KBM-7 (cell line): ENCODE measurements at places on chromosomes 6 and 20.

- no peak for DNase-seq
These were observed 56.9 kb downstream of the LY86 start for GRCh38 chr6:6645261-6645917.

DNA sequence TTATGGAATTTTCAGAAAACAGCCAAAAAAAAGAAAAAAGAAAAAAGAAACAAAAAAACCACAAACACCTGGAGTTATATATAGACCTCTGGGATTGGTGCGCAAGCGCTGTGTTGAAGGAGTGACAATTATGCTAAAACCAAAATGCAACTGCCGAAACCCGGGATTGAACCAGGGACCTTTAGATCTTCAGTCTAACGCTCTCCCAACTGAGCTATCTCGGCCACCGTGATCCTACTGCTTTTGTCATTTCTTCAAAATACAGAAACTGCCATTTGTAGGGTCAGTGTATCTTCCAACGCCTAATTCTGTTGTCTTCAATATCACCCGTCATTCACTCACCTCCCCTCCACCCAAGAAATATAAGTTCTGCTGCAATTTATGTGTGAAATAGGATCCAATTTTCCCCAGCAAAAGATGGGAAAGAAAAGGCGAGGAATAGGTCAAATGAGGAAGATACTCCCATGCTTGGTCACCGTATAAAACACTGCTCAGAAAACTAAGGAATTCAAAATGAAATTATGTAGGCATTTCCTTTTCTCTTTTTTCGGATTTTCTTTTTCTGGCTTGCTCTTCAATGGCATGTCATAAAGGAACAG, 116.0 kb downstream of the TRIM27 start:
- DNase-seq = peak; percentile 91

- DNase-seq = peak; percentile 95
These were observed 26.1 kb upstream of the TBC1D7 start for GRCh38 chr6:13354331-13355042.

- peak; percentile 72 for DNase-seq
These were observed 4.6 kb downstream of the OR2H2 start for GRCh38 chr6:29589423-29590048.

DNA sequence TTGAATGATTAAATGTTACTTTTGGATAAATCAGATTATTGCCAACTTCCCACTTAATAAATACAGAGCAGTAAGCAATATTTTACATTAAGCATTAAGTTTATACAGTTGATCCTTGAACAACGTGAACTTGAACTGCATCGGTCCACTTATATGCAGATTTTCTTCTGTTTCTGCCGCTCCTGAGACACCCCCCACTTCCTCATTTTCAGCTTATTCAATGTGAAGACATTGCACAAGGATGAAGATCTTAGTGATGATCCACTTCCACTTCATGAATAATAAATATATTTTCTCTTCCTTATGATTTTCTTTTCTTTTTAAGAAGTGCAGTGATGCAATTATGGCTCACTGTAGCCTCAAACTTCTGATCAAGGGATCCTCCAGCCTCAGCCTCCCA, 167.2 kb downstream of the LINC00237 start:
- DNase-seq = peak; percentile 11

- no peak for DNase-seq
These were observed 19.0 kb upstream of the TGM2 start for GRCh38 chr20:38184101-38184500.

DNA sequence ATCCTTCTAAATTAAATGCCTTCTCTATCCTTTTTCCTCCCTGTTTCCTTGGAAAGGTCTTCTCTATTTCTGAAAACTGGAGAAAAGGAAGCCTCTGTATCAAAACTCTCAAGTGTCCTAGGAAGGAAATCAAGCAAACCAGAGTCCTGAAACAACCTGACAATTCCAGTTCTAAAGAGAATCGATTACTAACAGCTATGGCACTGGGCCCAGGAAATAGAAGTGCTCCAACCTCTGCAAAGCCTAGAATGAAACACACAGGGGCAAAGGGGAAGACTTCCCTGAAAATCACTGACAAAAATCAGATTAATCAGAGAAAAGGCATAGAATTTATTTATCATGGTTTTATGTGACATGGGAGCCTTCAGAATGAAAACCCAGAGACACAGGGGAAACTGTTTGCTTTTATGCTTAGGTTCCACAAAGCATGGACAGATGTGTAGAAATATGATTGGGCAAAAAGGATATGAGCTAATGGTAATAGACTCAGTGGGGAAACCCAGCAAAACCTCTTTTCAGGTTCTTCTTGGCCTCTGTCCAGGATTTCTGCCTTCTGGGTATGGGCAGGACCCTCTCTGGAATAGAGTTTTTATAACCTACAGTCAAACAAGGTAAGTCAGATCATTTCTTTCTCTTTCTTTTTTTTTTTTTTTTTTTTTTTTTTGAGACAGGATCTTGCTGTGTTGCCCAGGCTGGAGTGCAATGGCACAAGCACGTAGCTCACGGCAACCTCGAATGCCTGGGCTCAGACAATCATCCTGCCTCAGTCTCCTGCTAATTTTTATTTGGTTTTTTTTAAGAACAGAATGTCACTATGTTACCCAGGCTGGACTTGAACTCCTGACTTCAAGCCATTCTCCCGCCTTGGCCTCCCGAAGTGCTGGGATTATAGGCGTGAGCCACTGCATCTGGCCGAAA, 91.7 kb downstream of the CD24 start:
- no peak for DNase-seq

GRCh38 chr6:128784266-128784665, 98.7 kb upstream of the LAMA2 start:
- no peak for DNase-seq

DNA sequence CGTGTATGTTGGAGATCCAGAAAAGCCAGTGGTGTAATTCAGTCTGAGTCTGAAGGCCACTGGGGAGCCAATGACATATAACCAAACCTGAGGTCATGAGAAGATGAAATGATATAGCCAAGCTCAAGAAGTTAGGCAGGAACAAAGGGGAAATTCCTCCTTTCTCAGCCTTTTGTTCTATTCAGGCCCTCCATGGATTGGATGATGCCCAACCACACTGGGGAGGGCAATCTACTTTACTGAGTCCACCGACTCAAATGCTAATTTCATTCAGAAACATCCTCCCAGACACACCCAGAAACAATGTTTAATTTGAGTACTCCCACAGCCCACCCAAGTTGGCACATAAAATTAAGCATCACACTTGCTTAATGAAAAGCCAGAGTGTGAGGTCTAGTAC, 183.6 kb downstream of the GJA1 start:
- DNase-seq = no peak

GRCh38 chr6:56659721-56660380, 17.2 kb upstream of the DST start:
- peak; percentile 66 for DNase-seq

DNA sequence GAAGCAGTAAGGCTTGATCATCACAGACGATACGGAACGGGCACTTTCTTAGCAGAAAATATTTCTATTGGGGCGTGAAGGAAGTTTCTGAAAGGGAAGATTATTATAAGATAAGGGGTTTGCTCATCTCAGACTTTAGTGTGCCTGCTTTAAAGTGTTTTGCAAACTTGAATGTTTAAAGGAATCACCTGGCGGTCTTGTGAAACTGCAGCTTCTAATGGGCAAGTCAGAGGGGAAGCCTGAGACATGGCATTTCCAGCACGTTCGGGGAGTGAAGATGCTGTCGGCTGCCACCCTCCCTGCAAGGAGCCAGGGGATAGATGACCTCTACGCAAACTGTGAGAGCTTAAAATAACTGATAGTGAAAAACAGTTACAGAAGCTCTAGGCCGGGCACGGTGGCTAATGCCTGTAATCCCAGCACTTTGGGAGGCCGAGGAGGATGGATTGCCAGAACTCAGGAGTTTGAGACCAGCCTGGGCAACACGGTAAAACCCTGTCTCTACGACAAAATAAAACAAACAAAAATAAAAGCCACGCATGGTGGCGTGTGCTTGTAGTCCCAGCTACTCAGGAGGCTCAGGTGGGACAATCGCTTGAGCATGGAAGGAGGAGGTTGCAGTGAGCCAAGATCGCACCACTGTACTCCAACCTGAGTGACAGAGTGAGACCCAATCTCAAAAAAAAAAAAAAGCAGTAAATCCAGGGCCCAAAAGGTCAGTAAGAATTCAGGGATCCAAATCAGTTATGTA, 2.3 kb upstream of the KIF16B start:
- peak; percentile 32 for DNase-seq

GRCh38 chr6:159989492-159990480, 20.9 kb downstream of the IGF2R start:
- peak; percentile 79 for DNase-seq

DNA sequence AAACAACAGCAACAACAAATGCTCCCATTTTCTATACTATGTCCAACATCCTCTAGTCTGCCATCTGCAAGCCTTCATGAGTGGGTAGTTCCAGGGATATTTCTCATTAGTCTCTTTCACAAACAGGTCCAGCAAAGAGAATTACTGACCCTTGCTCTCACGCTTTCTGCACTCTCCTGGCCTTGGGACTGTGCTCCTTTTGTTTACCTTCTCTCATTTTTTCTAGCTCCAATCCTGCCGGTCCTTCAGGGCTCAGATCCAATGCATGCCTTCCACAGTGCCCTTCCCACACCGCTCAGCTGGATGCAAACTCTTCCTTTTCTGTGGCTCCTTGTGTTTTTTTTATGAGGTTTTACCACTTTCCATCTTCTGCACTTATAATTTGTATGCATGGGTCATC, 47.2 kb downstream of the ADTRP start:
- no peak for DNase-seq

DNA sequence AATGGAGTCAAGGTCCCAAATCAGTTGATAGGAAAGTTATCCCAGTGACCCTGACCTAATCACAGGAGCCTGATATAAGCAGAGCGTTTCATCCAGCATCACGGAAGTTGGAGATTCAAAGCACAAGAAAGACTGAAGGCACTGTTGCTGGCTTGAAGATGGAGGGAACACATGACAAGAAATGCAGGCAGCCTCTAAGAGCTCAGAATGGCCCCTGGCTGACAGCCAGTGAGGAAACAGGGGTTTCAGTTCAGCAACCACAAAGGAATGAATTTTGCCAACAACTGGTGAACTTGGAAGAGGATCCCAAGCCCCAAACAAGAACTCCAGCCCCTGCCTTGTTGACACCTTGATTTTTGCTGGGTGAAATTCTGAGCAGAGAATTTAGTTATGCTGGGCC, 778.5 kb downstream of the MAFB start:
- DNase-seq = no peak

GRCh38 chr6:144149894-144150709, at the start of gene STX11:
Gene STX11, plus strand, starts transcription at chr6:144150517. Its CDS starts 36,111 bp downstream, at chr6:144186628.
- DNase-seq = peak; percentile 83

DNA sequence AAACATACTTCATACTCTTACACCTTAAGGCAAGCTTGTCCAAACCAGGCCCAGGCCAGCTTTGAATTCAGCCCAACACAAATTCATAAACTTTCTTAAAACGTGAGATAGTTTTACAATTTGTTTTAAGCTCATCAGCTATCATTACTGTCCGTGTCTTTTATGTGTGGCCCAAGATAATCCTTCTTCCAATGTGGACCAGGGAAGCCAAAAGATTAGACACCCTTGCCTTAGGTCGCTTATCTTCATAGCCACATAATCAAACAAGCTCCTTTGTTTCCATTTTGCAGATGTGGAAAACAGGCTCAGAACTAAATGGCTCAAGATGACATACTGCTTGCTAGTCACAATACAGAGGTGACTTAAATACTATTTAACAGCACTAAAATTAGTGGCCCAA, 6.0 kb downstream of the SALL4 start:
- no peak for DNase-seq

GRCh38 chr20:34720266-34720665, 16.1 kb downstream of the TP53INP2 start:
- DNase-seq = no peak

- DNase-seq = no peak
These were observed 238.8 kb upstream of the SLC35B3 start for GRCh38 chr6:8674126-8674525.

DNA sequence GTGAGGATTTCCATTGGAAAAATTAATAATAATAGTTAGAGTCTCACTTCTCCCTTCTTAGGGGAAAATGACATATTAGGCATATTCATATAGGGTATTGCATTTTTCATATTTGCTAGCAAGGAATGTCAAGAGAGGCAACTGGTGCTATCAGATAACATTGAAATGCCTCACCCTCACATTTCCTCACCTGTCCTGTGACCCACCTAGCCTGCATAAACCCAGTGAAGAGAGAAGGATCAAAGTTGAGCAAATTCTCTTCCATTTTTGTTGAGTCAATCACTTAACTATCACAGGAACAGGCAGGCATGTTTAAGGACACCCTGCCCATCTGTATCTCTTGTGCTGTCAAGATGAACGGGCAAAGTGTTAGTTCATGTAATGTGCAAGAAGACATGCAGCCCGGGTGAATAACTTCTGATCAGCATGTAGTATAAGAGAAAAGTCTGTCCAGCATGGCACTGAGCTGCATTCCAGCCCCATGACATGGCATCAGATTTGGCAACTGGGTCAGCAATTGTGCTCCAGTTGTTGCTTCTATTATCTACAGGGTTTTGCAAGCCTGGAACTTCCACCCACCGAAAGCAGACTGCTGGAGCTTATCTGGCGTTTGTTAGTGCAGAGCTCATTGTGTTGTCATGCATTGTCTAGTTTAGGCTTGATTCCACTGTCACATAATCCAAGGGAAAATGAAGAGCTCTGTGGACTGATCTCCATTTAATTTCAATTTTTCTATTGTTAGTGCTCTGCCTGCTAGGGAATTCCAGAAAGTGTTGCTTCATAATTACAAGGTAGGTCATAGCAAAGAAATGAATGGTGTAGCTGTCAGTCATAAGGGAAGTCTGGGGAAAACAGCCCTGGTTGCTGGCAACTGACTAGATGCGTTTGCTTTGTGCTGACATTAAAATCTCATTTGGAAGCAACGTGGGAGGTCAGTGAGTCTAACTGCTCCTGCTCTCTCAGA, 138.4 kb upstream of the TNFAIP3 start:
- no peak for DNase-seq

GRCh38 chr20:31527266-31527665, 13.0 kb downstream of the HM13 start:
- no peak for DNase-seq

- no peak for DNase-seq
These were observed 15.6 kb downstream of the COL21A1 start for GRCh38 chr6:56231827-56232226.

DNA sequence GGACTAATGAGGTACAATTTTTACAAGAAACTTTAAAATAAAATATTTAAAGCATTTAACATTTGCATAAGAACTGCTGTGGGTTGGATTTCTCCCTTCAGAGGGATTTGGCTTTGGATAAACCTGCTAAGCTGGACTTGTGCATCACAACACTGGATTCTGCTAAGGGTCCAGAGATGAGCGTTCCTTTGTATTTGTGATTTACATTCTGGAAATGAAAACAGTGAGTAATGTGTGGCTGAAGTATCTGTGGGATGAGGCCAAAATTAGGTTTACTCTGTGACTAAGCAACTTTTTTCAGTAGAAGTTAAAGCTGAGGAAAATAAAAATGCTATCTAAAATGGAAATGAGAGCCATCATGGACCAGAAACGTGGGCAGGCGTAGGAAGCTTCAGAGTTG, 494.3 kb downstream of the EPM2A start:
- DNase-seq = no peak

- no peak for DNase-seq
These were observed 85.7 kb upstream of the DOK5 start for GRCh38 chr20:54389596-54390280.

GRCh38 chr6:25472306-25472705, 179.7 kb upstream of the SCGN start:
- no peak for DNase-seq

GRCh38 chr6:149076355-149076734, 241.2 kb upstream of the TAB2 start:
- no peak for DNase-seq

GRCh38 chr6:37804586-37804985, 14.9 kb upstream of the ZFAND3 start:
- no peak for DNase-seq

- DNase-seq = peak; percentile 71
These were observed 18.7 kb downstream of the CDS2 start for GRCh38 chr20:5145365-5146098.

- no peak for DNase-seq
These were observed 225.5 kb downstream of the EYA4 start for GRCh38 chr6:133466680-133467079.
